ENCODE measurements at places on chromosomes 1 and 21.
A peak's percentile ranks its signal among the peaks of the same experiment; 100 is the strongest.

DNA sequence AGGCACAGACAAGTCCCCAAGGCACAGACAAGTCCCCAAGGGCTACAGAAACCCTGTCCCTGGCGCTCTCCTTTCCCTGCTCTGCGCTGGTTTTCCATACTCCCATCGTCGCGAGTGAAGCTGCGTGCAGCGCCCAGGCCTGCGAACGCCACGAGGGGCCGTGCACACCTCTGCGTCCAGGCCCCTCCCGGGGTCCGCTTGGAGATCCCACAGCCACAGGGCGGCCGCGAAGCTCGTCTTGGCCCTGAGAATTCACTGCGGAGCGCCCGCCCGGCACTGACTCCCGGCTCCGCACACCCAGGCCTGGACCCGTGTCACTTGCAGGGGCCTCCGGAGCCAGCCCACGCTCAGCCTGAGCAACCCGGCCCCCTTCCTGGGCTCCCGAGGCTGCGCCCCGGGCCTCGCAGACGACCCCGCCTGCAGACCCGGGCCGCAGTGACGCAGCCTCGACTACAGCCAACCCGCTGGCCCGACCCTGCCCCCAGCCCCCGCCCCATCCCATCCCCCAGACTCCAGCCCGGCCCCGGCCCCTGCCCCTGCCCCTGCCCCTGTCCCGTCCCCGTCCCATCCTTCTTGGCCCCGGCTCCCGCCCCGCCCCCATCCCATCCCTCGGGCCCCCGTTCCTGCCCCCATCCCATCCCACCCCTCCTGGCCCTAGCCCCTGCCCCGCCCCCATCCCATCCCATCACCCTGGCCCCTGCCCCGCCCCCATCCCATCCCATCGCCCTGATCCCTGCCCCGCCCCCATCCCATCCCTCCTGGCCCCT lies 841 bp downstream of the POFUT2 start:
- DNase-seq: peak; percentile 59

DNA sequence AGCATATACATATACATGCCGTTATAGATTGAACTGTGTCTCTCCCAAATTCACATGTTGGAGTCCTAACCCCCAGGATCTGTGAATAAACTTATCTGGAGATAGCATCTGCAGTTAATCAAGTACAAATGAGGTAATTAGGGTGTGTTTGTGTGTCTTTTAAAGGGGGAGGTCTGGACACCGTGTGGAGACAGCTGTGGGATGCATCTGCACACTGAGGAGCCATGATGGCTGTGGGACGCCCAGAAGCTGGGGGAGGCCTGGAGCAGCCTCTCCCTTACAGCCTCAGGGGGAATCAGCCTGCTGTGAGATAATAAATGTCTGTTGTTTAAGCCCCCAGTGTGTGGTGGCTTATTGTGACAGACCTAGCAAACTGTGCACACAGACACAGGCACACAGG lies 51.8 kb upstream of the COL18A1 start:
- no peak for DNase-seq

- no peak for DNase-seq
These were observed 117.7 kb downstream of the CTH start for GRCh38 chr1:70528590-70529333.

- DNase-seq: no peak
These were observed 56.3 kb downstream of the DPH5 start for GRCh38 chr1:100969327-100969726.

- no peak for DNase-seq
These were observed 22.5 kb upstream of the IKBKE start for GRCh38 chr1:206447792-206448191.

- DNase-seq: no peak
These were observed 41.4 kb upstream of the CACYBP start for GRCh38 chr1:174958396-174958795.

DNA sequence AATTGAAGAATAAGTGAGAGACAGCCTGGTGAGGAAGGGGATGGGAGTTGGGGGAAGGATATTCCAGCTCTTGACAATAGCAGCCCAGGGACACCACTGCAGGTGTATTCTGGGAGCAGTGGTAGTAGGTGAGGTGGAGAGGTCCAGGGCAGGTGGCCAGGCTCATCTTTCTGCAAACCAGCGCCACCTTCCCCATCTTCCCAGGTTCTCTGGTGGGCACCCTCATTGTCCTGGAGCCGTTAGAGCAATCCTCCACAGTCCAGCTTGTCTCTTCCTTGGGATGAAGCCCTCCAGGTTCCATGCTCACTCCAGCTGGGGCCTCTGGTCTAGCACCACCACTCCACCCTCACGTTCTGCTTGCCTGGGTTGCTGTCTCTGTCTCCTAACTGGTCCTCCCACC lies 97.0 kb downstream of the IER5 start:
- DNase-seq: no peak

GRCh38 chr1:164707868-164708331 lies 148.9 kb downstream of the PBX1 start:
- DNase-seq: no peak

- no peak for DNase-seq
These were observed 1332.4 kb upstream of the ADGRL2 start for GRCh38 chr1:80468356-80468755.

Measured in RWPE2 (cell line).